Activated T-cell treated with anti-CD3 and anti-CD28 coated beads, Interleukin-2, amount 50 U/mL, for 72 hours (primary cell): ENCODE measurements at places on chromosomes 3 and 15. TPM values are rescaled to one million over a fixed set of nuclear protein-coding genes. Genes with fewer than 3 reads are reported as not detected.

GRCh38 chr3:142890592-142890991 is 1.7 kb upstream of the PCOLCE2 start:
- DNase-seq = no peak

GRCh38 chr3:71041371-71041770 is 542.2 kb downstream of the FOXP1 start:
- no peak for DNase-seq

- no peak for DNase-seq
These were observed 72.1 kb downstream of the FOXP1 start for GRCh38 chr3:71511446-71511845.

- DNase-seq = no peak
These were observed 29.8 kb downstream of the FEM1B start for GRCh38 chr15:68307131-68307928.

- no peak for DNase-seq
These were observed 287.3 kb upstream of the ADAMTS9 start for GRCh38 chr3:64975147-64975546.

GRCh38 chr3:161274691-161275298 is 53.7 kb downstream of the NMD3 start:
- DNase-seq = peak; percentile 35

DNA sequence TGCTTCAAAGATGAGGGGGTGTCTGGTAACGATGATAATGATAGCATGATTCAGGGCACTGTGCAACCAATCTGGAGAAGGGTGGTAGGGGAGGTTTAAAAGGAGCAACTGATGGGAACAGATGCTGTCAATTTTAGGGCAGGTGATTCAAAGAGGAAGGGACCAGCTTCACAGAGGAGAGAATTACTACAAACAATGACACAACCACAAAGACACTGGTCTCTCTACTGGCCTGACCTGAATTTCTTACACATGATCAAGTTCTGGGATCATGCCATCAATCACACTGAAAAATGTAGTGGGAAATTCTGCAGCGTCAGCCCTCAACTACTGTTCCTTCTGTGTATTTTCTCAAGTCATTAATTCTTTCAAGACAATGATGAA is 2.6 kb upstream of the CDV3 start:
- no peak for DNase-seq

The IL17RD gene
- 0.09 TPM for total RNA-seq

DNA sequence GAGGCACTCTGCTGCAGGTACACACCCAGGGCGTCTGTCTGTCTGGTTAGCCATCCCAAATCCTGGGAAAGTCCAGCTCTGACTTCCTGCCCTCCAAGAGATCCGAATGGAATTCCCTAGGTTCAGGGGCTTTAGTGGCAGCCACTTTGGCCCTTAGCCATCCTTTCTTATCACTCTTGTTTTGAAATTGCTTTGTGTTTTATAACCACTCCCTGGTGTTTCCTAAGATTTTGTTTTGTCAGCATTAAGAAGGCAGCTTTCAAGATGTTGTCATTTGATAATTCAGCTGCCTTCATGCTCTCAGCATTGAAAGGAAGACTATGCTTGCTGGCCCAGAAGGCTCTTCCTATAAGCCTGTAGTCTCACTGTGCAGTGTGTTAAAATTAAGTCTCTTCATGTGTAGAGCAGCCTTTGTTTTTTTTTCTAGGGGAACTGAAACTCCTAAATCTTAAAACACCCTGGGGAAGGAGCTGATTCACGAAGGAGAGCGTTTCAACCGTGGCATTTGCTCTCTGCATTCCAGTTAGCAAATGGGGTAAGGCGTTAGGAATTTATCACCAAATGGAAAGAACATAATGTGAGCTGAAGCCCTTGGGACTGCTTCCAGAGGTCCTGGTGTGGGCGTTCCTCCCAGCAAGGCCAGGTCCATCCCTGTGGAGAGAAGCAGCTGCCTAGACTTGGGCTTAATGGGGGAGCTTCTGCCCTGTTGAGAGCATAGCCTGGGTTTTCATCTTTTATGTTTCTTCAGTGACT is 14.2 kb upstream of the CLEC3B start:
- no peak for DNase-seq

The SMARCC1 gene
- total RNA-seq = 98.0 TPM

GRCh38 chr3:146162561-146162960 is 1.6 kb upstream of the PLOD2 start:
- no peak for DNase-seq

- DNase-seq = no peak
These were observed 70.9 kb upstream of the ST8SIA2 start for GRCh38 chr15:92322566-92323355.

The CGNL1 gene
- not detected for total RNA-seq

The HDGFL3 gene
- total RNA-seq = 58.2 TPM

- no peak for DNase-seq
These were observed 35.2 kb upstream of the TF start for GRCh38 chr3:133711013-133711412.

- no peak for DNase-seq
These were observed 50.6 kb upstream of the ULK4 start for GRCh38 chr3:42012383-42012934.

GRCh38 chr15:55741833-55742497 is 987 bp downstream of the PRTG start:
- DNase-seq = peak; percentile 19

DNA sequence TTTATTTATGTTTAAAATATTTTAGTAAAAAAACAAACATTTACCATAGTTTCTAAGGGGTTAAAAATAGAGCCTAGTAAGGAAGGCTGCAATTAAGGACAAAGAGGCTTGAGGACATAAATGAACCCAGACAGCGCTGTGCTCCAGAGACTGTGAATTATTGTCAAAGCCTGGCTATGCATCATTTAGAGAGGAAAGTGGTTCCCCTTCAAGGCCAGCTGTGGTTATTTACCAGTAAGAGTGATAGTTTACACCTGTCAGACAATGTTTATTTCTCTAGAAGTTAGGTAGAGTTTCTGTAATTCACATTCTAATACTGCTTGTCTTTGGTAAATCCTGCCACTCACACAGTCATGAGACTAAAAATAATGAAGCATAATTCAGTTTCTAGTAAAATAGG is 32.4 kb upstream of the PIK3R4 start:
- DNase-seq = no peak

GRCh38 chr3:17118771-17119170 is 234.0 kb downstream of the PLCL2 start:
- DNase-seq = no peak

- no peak for DNase-seq
These were observed 117.7 kb downstream of the CHCHD4 start for GRCh38 chr3:14007006-14007405.

GRCh38 chr3:195580744-195581443 is 2.8 kb downstream of the APOD start:
- DNase-seq = peak; percentile 18

DNA sequence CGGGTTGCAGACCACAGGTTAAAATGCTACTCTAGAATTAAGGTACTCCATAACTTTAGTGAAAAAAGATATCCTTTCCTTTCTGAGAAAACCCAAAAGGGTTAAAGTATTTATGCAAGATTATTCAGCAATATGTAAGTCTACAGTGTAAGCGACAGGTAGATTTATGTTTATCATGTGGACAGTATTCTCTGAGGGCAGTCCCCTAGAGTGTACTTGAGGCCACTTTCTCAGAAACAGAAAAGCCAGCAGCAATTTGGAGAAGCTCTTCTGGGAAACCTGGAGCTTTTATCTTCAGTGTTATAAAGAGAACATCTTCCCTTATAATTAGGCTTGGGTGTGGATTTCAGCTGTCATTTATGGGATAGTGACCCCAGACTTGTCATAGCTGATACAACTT is 8.9 kb downstream of the ST3GAL6 start:
- no peak for DNase-seq

DNA sequence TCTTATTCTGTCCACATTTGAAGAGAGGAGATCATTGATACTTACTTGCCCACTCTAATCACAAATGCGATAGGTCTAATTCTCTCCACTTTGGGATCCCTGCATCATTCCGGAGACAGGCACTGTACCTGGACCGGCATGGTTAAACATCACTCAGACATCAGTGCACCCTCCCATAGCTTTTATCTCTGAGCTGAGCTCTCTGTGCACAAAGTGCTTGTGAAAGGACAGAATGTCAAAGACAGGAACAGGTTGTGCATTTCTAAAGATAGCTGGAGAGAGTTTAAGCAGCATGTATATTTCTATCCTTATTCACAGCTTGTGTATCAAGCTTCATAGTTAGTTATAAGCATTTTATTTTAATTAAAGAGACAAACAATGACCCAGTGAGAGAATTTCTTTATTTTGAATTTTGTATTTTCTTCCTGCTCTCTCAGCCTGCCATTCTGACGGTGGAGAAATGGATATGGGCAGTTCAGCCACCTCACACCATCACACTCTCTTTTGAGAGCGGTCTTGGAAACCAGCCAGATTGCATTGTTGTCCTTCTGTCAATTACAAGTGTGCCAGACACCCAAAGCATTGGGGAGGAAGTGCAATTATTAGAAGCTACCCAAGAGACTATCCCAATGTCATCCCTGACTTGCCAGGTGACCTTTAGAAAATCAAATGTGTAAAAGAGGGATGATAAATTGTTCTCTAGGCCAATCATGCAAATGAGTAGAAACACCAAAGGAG is 65.2 kb upstream of the CHL1 start:
- DNase-seq = no peak

GRCh38 chr15:56948000-56948763 is 29.7 kb downstream of the TCF12 start:
- DNase-seq = no peak

DNA sequence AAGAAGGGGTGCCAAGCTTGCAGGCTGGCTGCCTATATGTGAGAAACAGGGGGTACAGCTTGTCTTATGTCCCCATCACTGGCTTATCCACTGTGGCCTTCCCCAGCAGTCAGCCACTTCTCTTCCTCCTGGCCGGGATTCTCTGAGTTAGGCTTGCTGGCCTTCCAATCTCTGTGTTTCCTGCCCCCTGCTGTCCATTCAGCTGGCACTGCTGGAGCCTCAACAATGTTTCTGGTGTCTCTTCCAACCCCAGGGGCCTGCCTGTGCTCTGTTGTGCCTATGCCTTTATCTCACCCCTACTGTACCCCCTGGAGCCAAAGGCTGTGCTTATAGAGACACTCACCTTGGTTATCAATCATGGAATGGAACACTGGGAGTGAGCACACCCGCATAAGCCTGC is 36.5 kb downstream of the ANAPC13 start:
- DNase-seq = no peak

GRCh38 chr3:119258915-119259314 is 18.2 kb upstream of the B4GALT4 start:
- no peak for DNase-seq

The COL6A5 gene
- total RNA-seq = not detected

DNA sequence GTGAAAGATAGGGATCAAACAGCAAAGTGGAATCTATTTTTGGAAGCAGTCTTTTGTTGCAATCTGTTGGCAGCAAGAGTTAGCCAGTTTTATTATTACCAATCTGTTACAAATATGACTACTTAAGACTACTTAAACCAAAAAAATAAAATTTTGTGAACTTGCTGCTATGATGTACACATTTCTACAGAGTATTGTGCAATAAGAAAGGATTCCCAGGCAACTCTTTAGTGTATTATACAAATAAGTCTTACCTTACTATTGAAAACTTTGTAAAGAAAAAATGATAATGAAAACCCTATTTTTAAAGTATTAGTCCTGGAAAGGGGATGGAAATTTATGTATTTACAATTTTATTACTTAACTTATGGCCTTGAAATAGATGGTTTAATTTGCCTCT is 44.7 kb downstream of the CADM2 start:
- no peak for DNase-seq

DNA sequence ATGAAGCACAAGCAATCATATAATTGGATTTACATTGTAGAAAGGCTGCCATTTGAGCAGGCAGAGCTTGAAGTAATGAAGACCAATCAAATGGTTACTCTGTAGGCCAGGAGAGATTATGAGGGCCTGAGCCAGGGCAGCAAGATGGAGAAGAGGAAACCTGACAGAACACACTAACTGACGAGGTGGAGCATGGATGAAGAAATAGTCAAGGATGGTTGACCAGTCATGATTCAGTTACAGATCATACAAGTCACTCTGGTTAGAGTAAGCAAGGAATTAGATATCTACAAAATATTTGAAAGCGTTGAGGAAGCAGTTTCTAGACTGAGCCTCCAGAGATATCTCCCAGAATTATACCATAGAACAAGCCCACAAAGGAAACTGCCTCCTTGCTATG is 101.8 kb upstream of the THSD4 start:
- no peak for DNase-seq

The GRK7 gene
- total RNA-seq = not detected

GRCh38 chr3:149332227-149332765 is 1.1 kb downstream of the TM4SF18 start:
- no peak for DNase-seq

The GREM1 gene
- total RNA-seq = not detected

GRCh38 chr3:125043599-125044151 is 12.1 kb downstream of the HEG1 start:
- no peak for DNase-seq

DNA sequence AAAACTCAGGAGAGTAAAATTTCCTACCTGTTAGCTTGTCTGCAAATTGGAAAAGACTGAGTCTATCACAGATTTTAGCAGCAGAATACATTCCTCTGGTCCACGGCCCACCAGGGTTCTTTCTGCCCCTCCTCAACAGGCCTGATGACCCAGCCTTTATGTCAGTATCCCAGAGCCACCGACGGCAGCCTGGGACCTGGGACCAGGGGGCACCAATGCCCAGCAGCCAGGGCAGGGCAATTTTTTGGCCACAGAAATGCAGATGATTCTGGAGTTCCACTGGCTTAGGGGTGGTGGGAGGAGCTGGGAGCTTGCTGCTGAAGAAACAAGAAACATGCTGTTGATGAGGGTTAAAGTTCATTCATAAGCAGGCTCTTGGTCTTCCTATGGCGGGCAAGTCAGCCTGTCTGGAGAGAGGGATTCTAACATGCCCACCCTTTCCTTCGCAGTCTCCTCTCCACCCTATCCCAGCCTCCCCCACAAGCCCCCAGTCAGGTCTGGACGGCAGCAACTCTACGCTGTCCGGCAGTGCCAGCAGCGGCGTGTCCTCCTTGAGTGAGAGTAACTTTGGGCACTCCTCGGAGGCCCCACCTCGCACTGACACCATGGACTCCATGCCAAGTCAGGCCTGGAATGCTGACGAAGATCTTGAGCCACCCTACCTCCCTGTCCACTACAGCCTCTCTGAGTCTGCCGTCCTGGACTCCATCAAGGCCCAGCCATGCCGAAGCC is 4.3 kb upstream of the MANF start:
- DNase-seq = no peak

GRCh38 chr3:5798809-5799208 is 611.3 kb downstream of the EDEM1 start:
- no peak for DNase-seq

DNA sequence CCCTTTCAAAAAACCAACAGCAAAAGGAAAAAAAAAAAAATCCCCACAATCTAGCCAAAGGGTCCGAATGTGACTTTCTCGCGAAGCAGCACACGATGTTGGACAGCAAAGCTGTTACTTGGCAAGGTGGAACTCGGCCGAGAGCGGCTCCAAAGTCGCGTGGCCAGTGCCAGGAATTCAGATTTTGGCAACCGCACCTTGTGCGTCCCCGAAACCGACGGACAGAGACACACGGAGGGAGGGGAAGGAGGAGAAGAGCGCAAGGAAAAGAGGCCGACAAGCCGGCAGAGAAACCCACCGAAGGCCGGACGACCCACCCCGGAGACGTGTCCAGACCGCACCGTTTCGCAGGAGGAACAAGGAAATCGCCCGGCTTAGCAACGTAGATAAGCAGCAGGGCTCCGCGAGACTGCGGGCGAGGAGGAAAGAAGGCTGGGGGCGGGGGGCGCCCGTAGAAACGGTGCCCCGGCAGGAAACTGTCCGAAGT is 517.3 kb downstream of the MECOM start:
- DNase-seq = peak; percentile 7

GRCh38 chr3:154191520-154191919 is 70.3 kb downstream of the ARHGEF26 start:
- no peak for DNase-seq

The SCN11A gene
- 0.22 TPM for total RNA-seq

The SEMA5B gene
- total RNA-seq = not detected

The DGKG gene
- 1.0 TPM for total RNA-seq
